Stimulated activated naive CD8-positive, alpha-beta T cell treated with anti-CD3 and anti-CD28 coated beads, Interleukin-15, amount 100 ng/mL, for 72 hours (primary cell): ENCODE measurements at places on chromosomes 7 and 10.
A peak's percentile ranks its signal among the peaks of the same experiment; 100 is the strongest.

- DNase-seq: no peak
Observed at GRCh38 chr7:28986765-28987110, 28.6 kb upstream of the TRIL start.

DNA sequence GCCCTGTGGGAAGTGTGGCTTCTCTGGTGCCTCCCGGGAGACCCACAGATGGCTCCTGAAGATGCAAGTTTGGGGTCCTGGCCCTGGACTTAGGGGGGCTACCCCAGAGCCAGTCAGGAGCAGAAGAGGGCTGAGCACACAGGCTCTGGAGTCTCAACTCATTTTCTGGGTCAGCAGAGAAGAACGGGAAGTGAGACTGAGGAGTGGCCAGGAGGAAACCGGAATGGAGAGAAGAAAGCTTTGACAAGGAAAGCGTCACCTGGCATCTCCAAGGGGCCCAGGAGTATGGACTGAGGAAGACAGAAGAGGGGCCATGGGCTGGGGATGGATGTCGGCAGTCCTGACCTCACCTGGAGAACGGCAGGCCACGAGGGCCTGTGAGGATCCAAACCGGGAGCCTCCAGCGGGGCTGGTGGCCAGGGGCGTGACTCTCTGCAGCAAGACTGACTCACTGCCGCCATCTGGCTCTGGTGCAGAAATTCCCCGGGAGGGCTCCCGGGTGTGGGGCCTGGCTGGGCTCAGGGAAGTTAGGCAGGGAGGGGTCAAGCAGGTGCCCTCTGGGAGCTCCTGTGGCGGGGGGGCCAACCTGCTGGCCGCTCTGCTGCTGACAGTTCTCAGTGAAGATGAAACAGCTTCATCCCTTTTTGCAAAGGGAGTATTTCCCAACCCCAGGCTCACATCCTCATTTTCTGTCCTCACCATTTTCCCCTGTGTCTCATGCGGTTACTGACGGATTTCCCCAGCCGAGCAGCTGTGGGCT is 23.6 kb downstream of the DAGLB start:
- no peak for DNase-seq

- peak; percentile 33 for DNase-seq
Observed at GRCh38 chr10:119807960-119808697, 64.5 kb downstream of the MCMBP start.

- no peak for DNase-seq
Observed at GRCh38 chr10:10617686-10618085, 400.0 kb upstream of the CELF2 start.

DNA sequence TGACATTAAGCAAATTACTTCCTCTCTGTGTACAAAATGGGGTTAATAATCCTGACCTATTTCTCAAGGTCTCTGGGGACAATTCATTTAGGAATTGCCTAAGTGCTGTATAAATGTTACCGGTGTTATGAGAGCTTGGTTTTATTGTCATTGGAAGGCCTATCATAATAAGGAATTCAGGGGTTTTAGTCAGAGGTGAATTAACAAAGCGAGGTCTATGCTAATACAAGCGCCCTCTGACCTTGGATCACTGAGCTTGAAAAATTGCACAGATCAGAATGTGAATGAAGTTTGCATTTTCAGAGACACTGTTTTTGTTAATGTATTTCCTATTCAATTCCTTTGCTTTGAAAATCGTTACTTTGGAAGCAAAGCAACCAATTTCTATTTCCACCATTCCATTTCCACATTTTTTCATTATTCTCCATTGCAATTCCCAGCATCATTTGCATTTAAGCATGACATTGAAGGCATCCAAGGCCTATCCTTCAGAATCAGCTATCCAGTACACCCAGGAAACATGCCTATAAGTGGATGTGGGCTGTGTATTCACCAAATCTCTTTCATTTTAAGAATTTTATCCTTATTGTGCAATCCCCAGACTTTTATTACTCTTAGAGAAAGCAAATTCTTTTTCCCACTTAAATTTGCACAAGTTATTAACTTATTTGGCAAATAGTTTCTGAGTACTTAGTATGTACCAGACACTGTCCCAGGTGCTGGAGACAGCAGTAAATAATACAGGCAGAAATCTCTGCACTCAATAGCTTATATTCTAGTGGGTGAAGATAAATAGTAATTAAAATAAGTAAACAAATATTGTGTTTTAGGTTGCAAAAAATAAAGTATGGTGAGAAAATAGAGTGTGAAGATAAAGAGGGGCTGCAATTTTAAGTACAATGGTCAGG is 133.1 kb downstream of the NRCAM start:
- DNase-seq: no peak
